Activated CD8-positive, alpha-beta T cell treated with anti-CD3 and anti-CD28 coated beads for 36 hours (primary cell): ENCODE measurements at places on chromosomes 6 and 20. TPM values are rescaled to one million over a fixed set of nuclear protein-coding genes. Genes with fewer than 3 reads are reported as not detected.

STMND1 gene
- total RNA-seq, result not detected

GRCh38 chr6:40343318-40343876 is 243.8 kb downstream of the LRFN2 start:
- no peak for DNase-seq

GRCh38 chr6:137031122-137031521 is 13.6 kb downstream of the IL20RA start:
- no peak for DNase-seq

GRCh38 chr6:130482645-130483390 is 117.0 kb downstream of the TMEM200A start:
- DNase-seq, result no peak

DNA sequence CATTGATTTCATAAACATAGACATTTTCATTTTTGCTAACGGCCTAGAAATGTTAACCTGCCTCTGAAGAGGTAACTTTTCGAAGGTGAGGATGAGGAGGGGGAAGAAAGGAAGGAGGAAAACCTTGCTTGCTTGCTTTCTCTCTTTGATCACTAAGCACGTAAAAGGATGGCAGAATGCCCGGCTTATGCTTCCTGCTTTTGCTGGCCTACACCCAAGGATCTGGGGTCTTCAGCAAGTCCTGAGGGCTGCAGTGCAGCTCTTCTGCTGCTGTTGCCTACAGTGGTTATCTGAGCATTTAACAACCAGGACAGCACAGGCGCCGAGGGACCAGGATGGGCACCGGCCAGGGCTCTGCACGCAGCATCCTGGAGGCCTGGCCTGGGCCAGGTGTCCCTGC is 150.8 kb upstream of the TAB2 start:
- DNase-seq, result no peak

DNA sequence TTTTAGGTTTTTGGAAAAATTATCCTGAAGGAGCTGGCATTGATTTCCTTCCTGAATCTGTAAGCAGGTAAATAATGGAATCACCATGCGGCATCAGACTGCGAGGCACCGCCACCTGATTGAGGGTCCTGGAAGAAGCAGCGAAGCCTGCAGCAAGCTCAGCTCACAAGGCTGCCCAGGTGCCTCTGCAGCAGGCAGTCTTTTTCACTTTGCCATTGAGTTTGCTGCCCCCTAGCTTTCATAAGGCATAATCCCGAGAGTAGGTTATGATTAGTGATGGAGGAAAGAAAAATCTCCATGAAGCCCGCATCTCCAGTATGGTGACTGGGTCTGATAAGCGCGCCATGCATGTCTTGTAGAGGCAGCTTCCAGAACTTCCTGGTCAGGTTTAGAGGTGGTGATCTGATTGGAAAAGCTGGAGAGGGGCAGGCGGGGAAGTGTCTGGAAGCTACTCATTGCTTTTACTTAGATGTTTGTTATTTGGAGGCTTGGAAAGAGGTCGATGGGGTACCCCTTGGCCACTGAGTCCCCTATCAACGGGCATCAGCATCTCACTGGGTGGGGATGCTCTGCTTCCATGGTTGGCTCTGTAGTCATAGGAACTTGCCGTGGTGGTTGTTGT is 26.7 kb downstream of the IYD start:
- DNase-seq, result peak; percentile 61
